ENCODE measurements at places on chromosomes 6 and 20. TPM values are rescaled to one million over a fixed set of nuclear protein-coding genes. Genes with fewer than 3 reads are reported as not detected.

PTGIS gene
- 6.8 TPM for polyA plus RNA-seq

C20orf204 gene
- polyA plus RNA-seq: 0.02 TPM

GSTA2 gene
- polyA plus RNA-seq: not detected

TULP1 gene
- not detected for polyA plus RNA-seq

COL12A1 gene
- 1,075 TPM for polyA plus RNA-seq

ANKRD6 gene
- 0.63 TPM for polyA plus RNA-seq

ZSWIM3 gene
- polyA plus RNA-seq: 3.4 TPM

CLPSL2 gene
- not detected for polyA plus RNA-seq

GPR6 gene
- polyA plus RNA-seq: not detected

SLC17A1 gene
- polyA plus RNA-seq: not detected

SIRPG gene
- polyA plus RNA-seq: not detected

TMEM217 gene
- polyA plus RNA-seq: 3.0 TPM

ID1 gene
- 14.5 TPM for polyA plus RNA-seq

GJA1 gene
- 77.8 TPM for polyA plus RNA-seq

SLC26A8 gene
- polyA plus RNA-seq: 0.02 TPM

GINS1 gene
- polyA plus RNA-seq: 5.6 TPM

CGA gene
- polyA plus RNA-seq: 0.18 TPM

HLA-DRA gene
- 0.99 TPM for polyA plus RNA-seq

DEFB124 gene
- polyA plus RNA-seq: not detected

TTK gene
- polyA plus RNA-seq: 4.9 TPM

SCUBE3 gene
- 0.29 TPM for polyA plus RNA-seq

COL11A2 gene
- 0.06 TPM for polyA plus RNA-seq

DNAH8 gene
- not detected for polyA plus RNA-seq

ACTL10 gene
- polyA plus RNA-seq: 0.32 TPM

ATXN1 gene
- 10.0 TPM for polyA plus RNA-seq

OR2B6 gene
- polyA plus RNA-seq: not detected

SAPCD1 gene
- polyA plus RNA-seq: 1.3 TPM

COL9A1 gene
- polyA plus RNA-seq: not detected

LBP gene
- 0.08 TPM for polyA plus RNA-seq

CDH22 gene
- not detected for polyA plus RNA-seq

CALHM4 gene
- polyA plus RNA-seq: not detected

ANKS1A gene
- 3.6 TPM for polyA plus RNA-seq

LRRC1 gene
- polyA plus RNA-seq: 3.8 TPM

ARMC12 gene
- 0.17 TPM for polyA plus RNA-seq

TRIM15 gene
- polyA plus RNA-seq: not detected

PRICKLE4 gene
- 0.19 TPM for polyA plus RNA-seq

LST1 gene
- polyA plus RNA-seq: not detected

SUMO4 gene
- not detected for polyA plus RNA-seq

EMILIN3 gene
- polyA plus RNA-seq: 0.06 TPM
